ENCODE measurements at places on chromosomes 1 and 21. TPM values are rescaled to one million over a fixed set of nuclear protein-coding genes. Genes with fewer than 3 reads are reported as not detected.

GRCh38 chr1:185358957-185359356, 41.9 kb upstream of the IVNS1ABP start:
- H3K27me3 ChIP-seq, result no peaks in the 10 kb centered on the region
- no peak for DNase-seq
- no peak overlapping the region for H3K4me3 ChIP-seq
- H3K27ac ChIP-seq, result no peak overlapping the region
- peaks cover 17% of the 10 kb centered on the region for H3K4me1 ChIP-seq

DNA sequence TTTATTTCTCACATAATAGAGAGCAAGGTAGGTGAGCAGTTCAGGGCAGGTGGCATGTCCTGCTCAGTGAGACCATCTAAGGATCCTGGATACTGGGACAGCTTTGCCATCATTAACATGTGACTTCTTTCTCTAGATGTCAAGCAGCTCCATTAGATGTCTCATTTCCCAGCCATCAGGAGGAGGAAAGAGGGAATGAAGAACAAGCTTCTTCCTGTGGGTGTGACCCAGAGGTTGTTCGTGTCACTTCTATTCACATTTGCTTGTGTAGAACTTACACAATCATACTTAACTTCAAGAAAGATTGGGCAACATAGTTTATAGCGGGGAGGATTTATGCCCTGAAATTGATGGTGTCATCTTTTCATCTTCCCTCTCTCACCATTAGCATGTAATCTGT, 169.2 kb upstream of the B3GALT2 start:
- peaks cover 2% of the 10 kb centered on the region for H3K27me3 ChIP-seq
- H3K36me3 ChIP-seq, result no peaks in the 10 kb centered on the region
- H3K4me1 ChIP-seq, result peaks cover 12% of the 10 kb centered on the region
- DNase-seq, result no peak

The CRYBG2 gene
- 0.45 TPM for total RNA-seq

The CFAP141 gene
- not detected for total RNA-seq

- H3K4me3 ChIP-seq, result no peak overlapping the region
- no peak for DNase-seq
- H3K36me3 ChIP-seq, result no peaks in the 10 kb centered on the region
- peaks cover 19% of the 10 kb centered on the region for H3K4me1 ChIP-seq
- H3K27ac ChIP-seq, result no peak overlapping the region
Observed at GRCh38 chr1:114092186-114093062, 61.2 kb downstream of the SYT6 start.

DNA sequence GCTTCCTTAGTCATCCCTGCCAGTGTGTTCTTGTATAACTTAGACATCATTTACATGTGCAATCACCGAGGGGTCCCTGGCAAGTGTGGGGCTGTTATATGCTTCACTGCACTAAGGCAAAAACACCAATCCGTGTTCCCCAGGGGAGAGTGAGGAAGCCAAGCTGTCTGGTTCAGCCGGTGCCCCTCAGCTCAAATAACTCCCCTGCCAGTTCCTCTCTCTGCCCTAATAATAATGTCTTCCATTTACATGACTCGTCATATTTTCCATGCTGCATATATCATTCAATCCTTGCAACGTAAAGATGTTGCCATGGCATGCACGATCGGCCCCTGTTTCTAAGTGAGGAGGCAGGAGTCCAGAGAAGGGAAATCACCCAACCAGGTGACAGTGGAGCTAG, 24.4 kb upstream of the NDC1 start:
- H3K4me3 ChIP-seq, result no peak overlapping the region
- H3K27me3 ChIP-seq, result peaks cover 2% of the 10 kb centered on the region
- H3K27ac ChIP-seq, result no peak overlapping the region
- DNase-seq, result no peak
- no peaks in the 10 kb centered on the region for H3K4me1 ChIP-seq
- 0 out of 2 replicates have a peak, but pooled peaks cover under 1% of the 10 kb centered on the region for H3K36me3 ChIP-seq

The FOXD2 gene
- total RNA-seq, result 0.27 TPM

Measured in HFFc6 (cell line).